ENCODE measurements at places on chromosomes 11 and 22. TPM values are rescaled to one million over a fixed set of nuclear protein-coding genes. Genes with fewer than 3 reads are reported as not detected.

Gene OR4C5
- total RNA-seq: not detected

Gene OR8G1
- total RNA-seq: not detected

Gene OR52I2
- total RNA-seq: not detected

Gene SERPINH1
- 484 TPM for total RNA-seq

Gene RELT
- total RNA-seq: 1.0 TPM

Gene OR2AT4
- not detected for total RNA-seq

Gene APLNR
- not detected for total RNA-seq

Gene FGF4
- total RNA-seq: not detected

Gene VSIG2
- total RNA-seq: 0.09 TPM

Gene KIRREL3
- total RNA-seq: 0.60 TPM

Gene UBQLN3
- total RNA-seq: 0.16 TPM

Gene TSPAN32
- total RNA-seq: 0.47 TPM

Gene PRR33
- not detected for total RNA-seq

Gene GLYATL1
- 0.17 TPM for total RNA-seq

Gene OOSP4B
- total RNA-seq: not detected

Gene RNF215
- total RNA-seq: 29.5 TPM

Gene PHOX2A
- total RNA-seq: not detected
